Stimulated activated CD8-positive, alpha-beta memory T cell treated with anti-CD3 and anti-CD28 coated beads, Interleukin-7, amount 100 ng/mL, for 1 hour (primary cell): ENCODE measurements at places on chromosomes 4 and X.

- DNase-seq, result no peak
These were observed 2.9 kb upstream of the SPARCL1 start for GRCh38 chr4:87532109-87532508.

DNA sequence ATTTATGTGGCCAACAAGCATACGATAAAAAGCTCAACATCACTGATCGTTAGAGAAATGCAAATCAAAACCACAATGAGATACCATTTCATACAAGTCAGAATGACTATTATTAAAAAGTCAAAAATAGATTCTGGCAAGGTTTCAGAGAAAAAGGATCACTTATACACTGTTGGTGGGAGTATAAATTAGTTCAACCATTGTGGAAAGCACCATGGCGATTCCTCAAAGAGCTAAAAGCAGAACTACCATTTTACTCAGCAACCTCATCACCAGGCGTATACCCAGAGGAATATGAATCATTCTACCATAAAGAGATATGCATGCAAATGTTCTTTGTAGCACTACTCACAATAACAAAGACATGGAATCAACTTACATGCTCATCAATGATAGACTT lies 478.7 kb upstream of the GALNTL6 start:
- no peak for DNase-seq

- no peak for DNase-seq
These were observed 90.7 kb downstream of the LNX1 start for GRCh38 chr4:53500546-53500945.

DNA sequence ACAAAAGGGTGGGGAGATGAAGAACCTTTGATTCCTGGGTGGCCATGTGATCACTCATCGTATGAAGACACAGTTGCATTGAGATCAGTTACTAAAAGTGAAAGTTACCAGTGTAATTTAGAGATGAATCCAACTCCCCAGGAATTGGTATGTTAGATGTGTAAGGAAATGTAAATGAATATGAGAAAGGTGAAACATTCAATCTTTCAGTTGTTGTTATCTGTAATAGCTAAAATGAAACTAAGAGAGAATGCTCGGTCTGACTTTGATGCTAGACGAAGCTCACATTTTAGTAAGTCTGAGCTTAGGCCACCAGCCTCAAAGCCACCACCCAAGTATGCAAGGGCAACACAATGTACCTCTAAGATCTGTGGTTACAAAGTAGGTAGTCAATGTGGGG lies 194.3 kb upstream of the POF1B start:
- no peak for DNase-seq

GRCh38 chr4:39023059-39023458 lies 9.2 kb downstream of the TMEM156 start:
- DNase-seq, result no peak

- no peak for DNase-seq
These were observed 416.1 kb upstream of the FTHL17 start for GRCh38 chrX:31487951-31488350.

DNA sequence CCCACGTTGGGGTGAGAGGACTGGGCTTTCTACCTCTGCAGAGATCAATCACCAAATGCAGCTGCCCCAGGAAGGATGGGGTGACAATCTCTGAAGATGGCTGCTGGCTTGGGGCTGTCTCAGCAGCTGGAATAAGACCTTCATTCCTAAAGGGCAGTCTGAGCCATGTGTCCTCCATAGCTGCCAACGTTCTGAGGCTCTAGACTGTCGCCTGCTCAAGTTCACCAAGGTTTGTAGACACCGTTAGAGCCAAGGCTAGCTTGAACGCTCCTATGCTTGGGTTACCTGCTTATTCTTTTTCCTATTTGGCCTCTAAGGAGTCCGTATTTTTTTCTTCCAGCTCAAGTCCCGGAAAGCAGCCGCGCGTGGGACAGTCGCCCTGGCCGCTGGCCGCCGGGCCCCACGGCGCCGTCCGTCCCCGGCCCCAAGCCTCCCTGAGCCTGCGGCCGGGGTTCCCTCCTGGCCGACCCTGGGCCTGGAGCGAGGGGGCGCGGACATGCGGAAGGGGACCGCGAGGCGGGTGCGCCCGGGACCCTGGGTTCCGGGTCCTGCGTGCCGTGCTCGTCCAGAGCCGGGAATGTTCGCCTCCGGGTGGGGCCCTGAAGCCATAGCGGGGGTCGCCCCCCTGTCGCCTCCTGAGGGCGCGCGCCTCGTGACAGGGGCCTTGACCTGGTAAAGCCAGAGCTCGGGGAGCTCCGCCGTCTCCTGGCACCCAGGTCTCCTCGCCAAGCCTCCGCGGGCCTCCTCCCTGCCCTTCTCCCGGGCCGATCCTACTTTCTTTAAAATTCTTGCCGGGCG lies 23.3 kb downstream of the MRFAP1 start:
- DNase-seq, result no peak

GRCh38 chr4:35464964-35465528 lies 779.3 kb downstream of the ARAP2 start:
- no peak for DNase-seq

GRCh38 chr4:15078682-15079642 lies 76.7 kb downstream of the CPEB2 start:
- no peak for DNase-seq

- no peak for DNase-seq
These were observed 137.3 kb upstream of the RPL34 start for GRCh38 chr4:108483079-108483478.

GRCh38 chr4:17168571-17168970 lies 270.1 kb upstream of the LDB2 start:
- no peak for DNase-seq

DNA sequence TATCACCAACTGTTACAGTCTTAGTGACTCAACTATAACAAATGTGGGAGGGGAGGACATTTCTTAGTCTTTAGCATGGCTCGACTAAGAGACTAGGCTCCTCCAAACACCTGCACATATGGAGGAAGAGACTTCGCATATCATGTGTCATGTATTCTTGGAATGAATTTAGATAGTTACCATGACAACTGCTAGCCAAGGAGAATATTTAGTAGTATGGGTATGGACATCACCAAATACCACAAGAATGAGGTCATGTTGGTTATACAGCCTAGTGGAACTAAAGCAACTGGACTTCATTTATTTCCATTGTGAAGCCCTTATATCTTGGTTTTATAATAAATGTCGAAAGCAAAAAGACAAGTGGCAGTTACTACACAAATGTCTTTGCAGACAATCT lies 512.3 kb downstream of the CFAP47 start:
- no peak for DNase-seq

- DNase-seq, result no peak
These were observed 162.7 kb upstream of the GALNTL6 start for GRCh38 chr4:171650543-171650942.

GRCh38 chrX:109862433-109862832 lies 129.4 kb upstream of the ACSL4 start:
- DNase-seq, result no peak

- no peak for DNase-seq
These were observed 3.7 kb downstream of the MYOZ2 start for GRCh38 chr4:119139311-119139710.

- DNase-seq, result no peak
These were observed 29.8 kb upstream of the RELL1 start for GRCh38 chr4:37715889-37716402.

GRCh38 chr4:3766036-3766784 lies at the start of gene ADRA2C:
TSS of gene ADRA2C (plus strand) at chr4:3766385. CDS start at chr4:3766607, 222 bp downstream.
- no peak for DNase-seq

GRCh38 chrX:20517565-20517964 lies 250.9 kb upstream of the RPS6KA3 start:
- DNase-seq, result no peak

DNA sequence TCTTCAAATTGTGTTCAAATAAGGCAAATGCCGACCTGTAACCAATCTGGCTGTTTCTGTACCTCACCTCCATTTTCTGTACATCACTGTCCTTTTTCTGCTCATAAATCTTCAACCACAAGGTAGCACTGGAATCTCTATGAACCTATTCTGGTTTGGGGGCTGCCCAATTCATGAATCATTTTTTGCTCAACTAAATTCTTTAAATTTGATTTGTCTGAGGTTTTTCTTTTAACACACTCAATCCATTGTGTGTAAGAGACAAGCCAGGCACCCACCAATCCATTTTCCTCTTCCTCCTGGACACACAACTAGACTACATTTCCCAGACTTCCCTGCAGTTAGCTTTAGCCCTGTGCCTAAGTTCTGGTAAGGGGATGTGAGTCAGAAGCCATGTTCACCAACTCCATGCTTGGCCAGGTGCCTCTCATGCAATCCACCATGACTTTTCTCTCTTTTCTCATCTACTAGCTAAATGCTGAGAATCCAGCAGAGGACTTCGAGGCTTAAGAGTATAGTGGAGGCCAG lies 193.2 kb upstream of the KLF3 start:
- DNase-seq, result no peak

- no peak for DNase-seq
These were observed 18.4 kb upstream of the FNIP2 start for GRCh38 chr4:158750379-158750778.

- no peak for DNase-seq
These were observed 117.3 kb downstream of the C4orf51 start for GRCh38 chr4:145797278-145797677.

DNA sequence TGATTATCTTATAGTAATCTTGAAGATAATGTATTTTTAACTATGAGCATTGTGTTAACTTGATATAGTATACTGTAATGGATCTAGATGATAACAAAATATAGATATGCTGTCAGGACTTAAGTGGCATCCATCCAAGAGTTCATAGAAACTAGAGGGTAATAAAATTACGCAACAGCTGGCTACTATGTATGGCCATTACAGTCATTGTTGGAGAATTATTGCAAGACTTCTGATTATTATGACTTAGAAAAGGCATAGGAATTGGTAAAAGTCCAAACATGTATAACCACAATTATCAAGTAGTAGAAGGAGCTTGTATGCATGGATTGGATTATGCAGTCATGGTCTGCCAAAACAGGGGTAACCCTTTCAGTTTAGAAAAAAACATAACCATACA lies 9.5 kb downstream of the OGT start:
- no peak for DNase-seq

- no peak for DNase-seq
These were observed 6.9 kb upstream of the WDR1 start for GRCh38 chr4:10123227-10124101.

DNA sequence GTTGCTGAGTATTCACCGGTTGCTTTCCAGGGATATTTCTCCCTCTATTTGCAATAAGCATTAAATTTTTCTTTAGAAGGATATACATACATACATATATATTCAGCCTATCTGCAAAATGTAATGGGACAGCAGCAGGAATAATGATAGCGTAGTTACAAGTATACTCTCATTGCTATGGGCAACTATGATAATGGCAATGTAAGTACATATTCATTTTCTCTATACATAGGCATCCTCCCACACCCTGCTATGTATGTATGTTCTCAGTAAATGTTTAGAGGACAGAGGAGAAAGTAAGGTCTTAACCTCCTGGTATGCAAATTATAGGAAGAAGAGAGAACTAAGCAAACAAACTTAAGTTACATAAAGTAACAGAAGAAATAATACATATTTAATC lies 19.7 kb upstream of the MAB21L2 start:
- no peak for DNase-seq

- DNase-seq, result no peak
These were observed 86.2 kb downstream of the IRF2 start for GRCh38 chr4:184388106-184388505.

GRCh38 chrX:6163721-6164120 lies 64.9 kb downstream of the NLGN4X start:
- DNase-seq, result no peak
